ENCODE measurements at places on chromosomes 12 and 14. TPM values are rescaled to one million over a fixed set of nuclear protein-coding genes. Genes with fewer than 3 reads are reported as not detected.

AQP2 gene
- total RNA-seq = not detected

DDX23 gene
- total RNA-seq = 101 TPM

NRL gene
- 2.1 TPM for total RNA-seq

TAS2R14 gene
- total RNA-seq = 0.10 TPM

GARIN6 gene
- total RNA-seq = not detected

DDIT3 gene
- total RNA-seq = 8.3 TPM

KCNA5 gene
- 1.7 TPM for total RNA-seq

IFT81 gene
- total RNA-seq = 11.3 TPM

ASCL1 gene
- not detected for total RNA-seq

KRT2 gene
- total RNA-seq = not detected

CRIP1 gene
- total RNA-seq = 0.96 TPM

MYH7 gene
- total RNA-seq = not detected

CIDEB gene
- not detected for total RNA-seq

FOXG1 gene
- total RNA-seq = 0.14 TPM

OR6C6 gene
- not detected for total RNA-seq

RNU4-1 gene
- total RNA-seq = under 0.01 TPM

DHRS4 gene
- total RNA-seq = 13.9 TPM

GNB3 gene
- total RNA-seq = 5.5 TPM
